Activated CD4-positive, alpha-beta T cell treated with anti-CD3 and anti-CD28 coated beads for 36 hours (primary cell): ENCODE measurements at places on chromosomes 5 and 9. TPM values are rescaled to one million over a fixed set of nuclear protein-coding genes. Genes with fewer than 3 reads are reported as not detected.

Gene KIF4B
- total RNA-seq, result 0.05 TPM

Gene ELOVL7
- 0.85 TPM for total RNA-seq

DNA sequence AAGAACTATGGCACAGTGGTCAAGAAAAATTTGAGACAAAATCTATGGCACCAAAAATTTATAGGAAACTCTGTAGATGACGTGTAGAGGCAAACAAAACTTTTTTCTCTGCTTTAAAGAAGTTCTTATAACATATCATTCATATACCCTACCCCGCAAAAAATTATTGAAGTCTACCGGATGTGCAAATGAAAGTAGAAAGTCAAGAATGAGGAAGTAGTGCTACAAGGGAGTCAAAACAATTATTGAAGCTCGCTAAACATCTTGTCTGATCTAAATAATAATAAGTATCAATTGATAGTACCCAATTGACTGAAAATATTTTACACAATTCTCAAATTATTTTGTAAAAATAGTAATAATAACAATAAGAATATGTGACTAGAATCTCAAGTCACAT is 398.5 kb downstream of the TAF11L14 start:
- DNase-seq, result no peak

Gene SPINK6
- total RNA-seq, result not detected

DNA sequence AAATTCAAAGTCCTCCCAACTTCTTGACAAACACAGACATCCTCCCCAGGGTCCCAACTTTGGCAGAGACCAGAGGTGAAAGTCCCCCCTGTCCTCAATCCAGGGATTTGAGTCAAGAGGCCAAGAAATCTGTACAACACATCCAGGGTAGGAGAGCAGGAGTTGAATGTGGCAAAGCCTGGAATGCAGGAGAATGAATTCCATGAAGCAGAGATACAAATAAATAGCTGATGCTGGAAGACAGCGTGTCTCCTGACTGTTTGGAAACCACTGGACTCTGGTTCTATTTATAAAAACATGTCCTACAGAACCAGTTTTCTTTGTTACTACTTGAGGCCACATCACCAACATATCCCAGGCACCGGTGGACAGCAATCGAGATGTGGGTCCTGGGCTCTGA is 43.7 kb upstream of the SLIT3 start:
- no peak for DNase-seq

GRCh38 chr9:100308965-100309564 is 43.7 kb downstream of the TEX10 start:
- no peak for DNase-seq

- DNase-seq, result no peak
Measured at GRCh38 chr5:67246546-67247268, 50.1 kb upstream of the CD180 start.

DNA sequence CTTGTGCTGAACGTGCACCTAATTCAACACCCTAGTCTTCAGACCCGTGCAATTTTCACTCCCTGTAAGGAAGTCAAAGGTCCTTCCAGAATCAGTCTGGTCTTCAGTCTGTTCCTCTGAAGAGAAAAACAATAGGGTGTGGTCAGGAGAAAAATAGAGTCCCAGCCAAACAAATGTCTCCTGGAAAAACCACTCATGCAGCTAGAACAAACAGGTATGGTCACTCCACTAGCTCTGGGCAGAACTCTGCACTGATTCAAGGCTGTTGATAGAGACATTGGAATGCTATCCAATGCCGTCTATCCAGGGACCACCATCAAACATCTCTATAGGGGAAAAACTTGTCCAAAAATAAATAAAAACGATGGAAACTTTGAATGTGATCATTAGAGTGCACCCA is 81.8 kb upstream of the MAP3K1 start:
- no peak for DNase-seq

DNA sequence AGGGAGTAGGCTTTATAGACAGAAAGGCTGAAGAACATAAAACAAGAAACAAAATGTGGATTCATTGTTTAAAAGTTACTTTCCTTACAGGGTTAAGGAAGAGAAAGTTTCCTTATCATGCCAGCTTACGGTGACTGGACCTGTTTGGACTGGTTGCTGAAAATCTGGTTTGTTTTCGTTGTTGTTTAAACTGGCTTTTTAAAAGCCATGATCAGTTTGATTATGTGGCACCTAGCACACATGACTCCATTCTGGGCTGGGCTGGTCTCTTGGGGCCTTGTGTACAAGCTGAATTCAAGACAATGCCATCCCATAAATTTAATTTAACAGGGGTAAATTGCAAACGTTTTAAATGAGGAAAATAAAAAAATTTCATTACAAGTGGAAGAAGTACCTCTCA is 18.4 kb upstream of the ZNF474 start:
- DNase-seq, result no peak

DNA sequence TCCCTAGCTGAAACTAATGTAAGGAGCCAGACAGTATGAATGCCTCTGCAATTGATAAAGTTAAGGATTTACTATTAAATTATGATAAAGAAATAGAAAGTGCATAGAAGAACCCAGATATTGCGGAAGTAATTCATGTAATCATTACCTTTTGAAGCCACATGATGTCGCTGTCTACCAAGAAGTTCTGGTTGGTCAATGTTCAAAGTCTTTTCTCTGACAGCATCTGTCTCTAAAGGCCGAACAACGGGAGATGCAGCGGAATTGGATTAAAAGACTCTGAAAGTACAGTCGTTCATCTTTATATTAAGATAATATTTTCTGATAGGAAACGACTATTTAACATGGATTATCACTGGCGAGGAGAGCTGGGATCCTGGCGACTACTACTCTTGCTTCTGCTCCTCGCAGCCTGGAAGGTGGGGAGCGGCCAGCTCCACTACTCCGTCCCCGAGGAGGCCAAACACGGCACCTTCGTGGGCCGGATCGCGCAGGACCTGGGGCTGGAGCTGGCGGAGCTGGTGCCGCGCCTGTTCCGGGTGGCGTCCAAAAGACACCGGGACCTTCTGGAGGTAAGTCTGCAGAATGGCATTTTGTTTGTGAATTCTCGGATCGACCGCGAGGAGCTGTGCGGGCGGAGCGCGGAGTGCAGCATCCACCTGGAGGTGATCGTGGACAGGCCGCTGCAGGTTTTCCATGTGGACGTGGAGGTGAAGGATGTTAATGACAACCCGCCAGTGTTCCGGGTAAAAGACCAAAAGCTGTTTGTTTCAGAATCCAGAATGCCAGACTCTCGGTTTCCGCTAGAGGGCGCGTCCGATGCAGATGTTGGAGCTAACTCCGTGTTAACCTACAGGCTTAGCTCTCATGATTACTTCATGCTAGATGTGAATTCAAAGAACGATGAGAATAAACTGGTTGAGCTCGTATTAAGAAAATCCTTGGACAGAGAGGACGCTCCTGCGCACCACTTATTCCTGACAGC is at the start of gene PCDHA8:
Gene PCDHA8 (plus strand): TSS at position 210 of the 985 bp plus-strand sequence. CDS start 135 bp downstream, at position 345.
- DNase-seq, result peak; percentile 49

Gene CDC25C
- 19.0 TPM for total RNA-seq

DNA sequence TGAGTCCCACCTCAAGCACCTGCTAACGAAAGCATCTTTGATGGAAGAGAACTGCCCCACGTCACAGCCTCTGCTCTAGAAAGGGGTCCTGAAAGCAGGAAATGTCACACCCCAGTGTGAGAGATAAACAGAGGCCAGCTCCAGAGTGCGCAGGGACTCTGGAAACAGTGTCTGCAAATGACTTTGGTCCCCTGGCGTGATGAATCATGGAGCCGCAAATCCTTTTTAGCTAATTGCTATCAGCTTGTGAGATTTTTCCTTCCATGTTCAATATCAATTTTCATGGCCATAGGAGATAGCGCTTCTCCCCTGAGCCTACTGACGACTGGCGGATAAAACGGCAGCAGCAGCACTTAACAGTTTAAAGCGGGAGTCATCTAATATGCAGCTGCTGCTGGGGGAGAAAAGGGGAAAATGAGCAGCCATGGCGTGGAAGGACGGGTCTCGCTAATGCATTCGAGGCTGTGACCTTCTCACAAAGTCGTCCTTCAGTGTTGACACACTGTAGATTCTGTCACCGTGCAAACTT is 209.6 kb upstream of the IRX1 start:
- no peak for DNase-seq

- DNase-seq, result no peak
Measured at GRCh38 chr5:108763222-108763916, 15.7 kb downstream of the FER start.

GRCh38 chr9:72618811-72619210 is 97.4 kb downstream of the TMC1 start:
- DNase-seq, result no peak

DNA sequence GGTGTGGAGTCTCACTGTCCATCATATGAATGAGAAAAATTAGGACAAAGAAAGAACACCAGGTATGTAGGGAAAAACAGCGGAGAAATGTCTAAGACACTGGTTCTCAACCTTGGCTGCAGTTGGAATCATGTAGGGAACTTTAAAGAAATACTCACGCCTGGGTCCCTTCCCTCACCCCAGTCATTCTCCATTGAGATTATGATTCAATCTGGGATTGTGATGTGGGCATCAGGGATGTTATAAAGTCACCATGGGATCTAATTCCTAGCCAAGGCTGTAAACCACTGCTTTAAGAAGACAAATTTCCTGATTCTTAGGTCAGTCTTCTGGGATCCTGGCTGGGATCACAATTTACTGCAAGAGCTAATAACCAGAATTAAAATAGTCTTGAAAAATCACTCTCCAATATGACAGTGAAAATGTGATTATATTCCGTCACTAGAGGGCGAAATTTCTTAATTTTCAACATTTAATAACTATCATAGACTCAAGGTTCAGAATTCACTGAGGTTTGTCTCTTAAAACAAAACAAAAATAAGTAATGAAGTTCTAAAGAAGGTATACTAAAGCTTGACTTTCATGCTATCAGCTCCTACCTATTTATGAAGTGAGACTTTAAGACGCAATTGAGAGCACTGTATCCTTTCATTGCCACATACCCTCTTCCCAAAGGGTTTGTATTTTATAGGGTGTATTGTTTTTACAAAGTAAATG is 60.5 kb downstream of the GLDC start:
- no peak for DNase-seq

DNA sequence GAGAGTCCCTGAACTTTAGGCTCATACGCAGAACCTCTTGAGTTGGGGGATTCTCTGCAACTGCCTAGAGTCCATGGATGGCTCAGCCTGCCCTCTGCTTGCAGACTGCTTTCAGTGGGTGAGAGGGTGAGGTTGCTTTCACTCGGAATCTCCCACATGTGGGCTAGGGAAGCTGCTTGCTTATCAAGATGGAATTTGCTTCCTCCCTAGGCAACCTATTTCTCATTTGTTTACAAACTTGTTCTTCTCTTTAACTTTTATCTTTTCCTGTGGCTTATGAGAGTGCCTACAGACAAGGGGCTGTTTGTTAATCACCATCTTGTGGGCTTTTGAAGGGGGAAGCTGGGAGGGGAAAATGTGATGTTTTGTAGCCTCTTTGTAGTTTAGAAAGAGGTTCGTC is 10.0 kb downstream of the TLE4 start:
- peak; percentile 38 for DNase-seq

Gene MLLT3
- total RNA-seq, result 49.2 TPM

Gene AFF4
- total RNA-seq, result 29.3 TPM

Gene TSSK1B
- total RNA-seq, result not detected

GRCh38 chr9:109467936-109468335 is 30.2 kb downstream of the PTPN3 start:
- no peak for DNase-seq

DNA sequence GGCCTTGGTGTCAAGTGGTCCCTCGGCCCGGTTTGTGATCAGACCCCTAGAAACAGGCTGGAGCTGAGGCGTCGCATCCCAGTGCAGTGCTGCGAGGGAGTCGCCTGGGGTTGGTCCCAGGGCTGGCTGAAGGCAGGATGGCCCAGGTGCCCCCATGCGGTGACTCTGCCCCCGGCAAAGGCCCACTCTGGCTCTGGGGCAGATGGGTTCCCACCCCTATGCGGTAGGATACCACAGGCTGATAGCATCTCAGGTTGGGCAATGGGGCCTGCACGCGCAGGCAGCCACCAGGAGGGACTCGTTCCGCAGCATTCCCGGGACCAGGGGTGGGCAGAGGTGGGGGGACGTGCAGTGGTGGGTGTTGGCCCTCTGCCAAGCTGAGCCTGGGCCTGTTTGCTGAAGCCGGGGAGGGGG is 86.0 kb downstream of the RXRA start:
- no peak for DNase-seq

DNA sequence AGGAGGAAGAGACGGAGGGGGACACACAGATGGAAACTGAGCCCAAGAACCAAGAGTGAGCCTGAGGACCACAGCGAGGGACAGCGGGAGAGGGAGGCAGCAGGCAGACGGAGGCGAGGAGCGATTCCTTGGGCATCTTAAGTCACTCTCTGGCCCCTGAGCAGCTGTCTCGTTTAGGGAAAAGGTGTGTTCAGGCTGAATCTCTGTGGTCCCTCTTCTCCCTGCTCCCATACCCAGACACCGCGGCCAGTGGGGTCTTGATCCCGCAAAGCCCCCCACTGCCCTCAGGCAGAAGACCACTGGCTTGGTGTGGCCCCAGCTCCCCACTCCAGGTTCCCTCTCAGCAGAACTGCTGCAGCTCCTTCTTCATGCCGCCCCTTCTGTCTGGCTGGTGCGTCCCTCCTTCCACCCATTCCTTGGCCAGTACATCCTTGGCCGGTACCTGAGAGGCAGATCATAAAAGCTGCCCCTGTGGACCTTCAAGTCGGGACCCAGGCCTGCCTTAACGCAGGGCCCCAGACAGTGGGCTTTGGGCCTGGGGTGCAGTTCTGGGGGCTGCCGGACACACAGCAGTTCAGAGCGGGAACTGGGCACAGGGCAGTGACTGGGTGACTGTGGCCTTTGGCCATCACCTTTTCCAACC is 5.8 kb upstream of the RALGDS start:
- DNase-seq, result no peak

- peak; percentile 61 for DNase-seq
Measured at GRCh38 chr5:174532455-174533453, 191.6 kb upstream of the MSX2 start.

- DNase-seq, result no peak
Measured at GRCh38 chr5:32258424-32258823, 54.3 kb downstream of the MTMR12 start.

- DNase-seq, result no peak
Measured at GRCh38 chr5:74099538-74100267, 473.7 kb downstream of the ARHGEF28 start.

- DNase-seq, result no peak
Measured at GRCh38 chr5:55146080-55146479, 13.9 kb upstream of the GPX8 start.

Gene MYOZ3
- 0.32 TPM for total RNA-seq

GRCh38 chr9:38215465-38215864 is 146.4 kb upstream of the SHB start:
- no peak for DNase-seq

Gene PKN3
- total RNA-seq, result 14.6 TPM

DNA sequence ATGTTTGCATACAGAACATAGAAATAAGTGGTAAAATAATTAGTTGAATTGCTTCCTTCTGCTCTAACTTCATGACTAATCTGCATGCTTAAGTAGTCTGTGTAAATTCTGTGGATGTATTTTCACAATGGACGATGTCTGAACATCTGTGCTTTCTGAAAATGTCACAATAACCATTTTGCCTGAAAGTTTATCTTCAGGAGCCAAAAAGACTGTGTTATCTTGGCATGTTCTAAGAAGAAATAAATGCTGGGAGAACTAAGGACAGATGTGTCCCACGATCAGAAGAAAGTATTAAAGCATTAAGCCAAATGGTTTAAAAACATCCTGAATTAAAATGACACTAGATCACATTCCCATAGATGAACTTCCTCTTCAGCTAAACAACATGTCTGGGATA is 397.6 kb downstream of the SPOCK1 start:
- no peak for DNase-seq
